Fibroblast of skin of back (primary cell): ENCODE measurements at places on chromosomes 13 and 19.

GRCh38 chr13:79749984-79750551 lies 269.1 kb downstream of the NDFIP2 start:
- peak; percentile 95 for DNase-seq

DNA sequence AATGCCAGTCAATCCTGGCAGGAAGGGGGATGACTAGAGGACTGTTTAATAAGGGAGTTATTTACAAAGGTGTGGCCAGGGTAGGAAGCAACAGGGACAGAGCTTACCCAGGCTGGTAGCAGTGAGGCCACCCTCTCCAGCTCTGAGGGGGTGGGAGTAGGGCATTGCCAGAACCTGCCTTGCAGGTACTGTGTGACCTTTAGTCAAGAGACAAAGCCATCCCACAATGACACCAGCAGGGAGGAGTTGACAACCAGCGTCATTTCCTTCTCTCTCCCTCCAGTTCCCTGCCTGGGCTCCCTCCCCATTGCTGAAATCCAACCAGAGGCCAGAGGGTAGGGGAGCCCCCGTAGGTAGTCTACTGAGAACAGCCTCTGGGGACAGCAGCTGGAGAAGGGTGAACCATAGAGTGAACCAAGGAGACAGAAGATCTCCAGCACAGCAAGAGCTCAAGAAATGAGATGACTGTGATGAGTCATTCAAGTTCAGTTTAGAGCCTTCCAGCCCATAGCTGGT lies 33.3 kb upstream of the SPATA13 start:
- DNase-seq = peak; percentile 17

GRCh38 chr19:54391589-54392061 lies 23.6 kb upstream of the TTYH1 start:
- DNase-seq = no peak

DNA sequence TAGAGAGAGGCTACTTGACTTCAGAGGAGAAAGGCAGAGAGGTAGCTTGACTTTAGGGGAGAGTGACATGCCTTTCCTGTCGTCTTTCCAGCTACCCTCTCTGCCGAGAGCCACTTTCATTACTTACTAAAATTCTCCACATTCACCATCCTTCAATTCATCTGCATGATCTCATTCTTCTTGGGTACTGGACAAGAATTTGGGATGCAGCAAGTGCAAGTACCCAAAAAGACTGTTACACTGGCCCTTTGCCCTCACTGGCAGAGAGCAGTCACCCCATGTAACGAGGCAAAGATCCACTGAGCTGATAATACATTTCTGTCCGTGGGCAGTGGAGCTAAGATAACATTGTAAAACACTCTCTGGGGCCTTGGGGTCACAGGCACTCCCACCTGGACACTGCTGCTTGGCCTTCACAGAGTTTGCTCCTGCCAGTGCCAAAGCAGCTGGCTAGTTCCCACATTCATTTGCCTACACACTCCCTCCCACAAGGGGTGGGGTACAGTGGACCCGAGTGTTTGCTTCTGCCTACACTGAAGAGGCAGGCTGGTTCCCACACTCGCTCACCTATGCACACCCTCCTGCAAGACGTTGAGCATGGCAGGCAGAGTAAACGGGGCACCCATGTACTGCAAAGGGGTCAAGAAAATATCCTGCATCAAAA lies 1276.9 kb upstream of the PCDH9 start:
- no peak for DNase-seq

DNA sequence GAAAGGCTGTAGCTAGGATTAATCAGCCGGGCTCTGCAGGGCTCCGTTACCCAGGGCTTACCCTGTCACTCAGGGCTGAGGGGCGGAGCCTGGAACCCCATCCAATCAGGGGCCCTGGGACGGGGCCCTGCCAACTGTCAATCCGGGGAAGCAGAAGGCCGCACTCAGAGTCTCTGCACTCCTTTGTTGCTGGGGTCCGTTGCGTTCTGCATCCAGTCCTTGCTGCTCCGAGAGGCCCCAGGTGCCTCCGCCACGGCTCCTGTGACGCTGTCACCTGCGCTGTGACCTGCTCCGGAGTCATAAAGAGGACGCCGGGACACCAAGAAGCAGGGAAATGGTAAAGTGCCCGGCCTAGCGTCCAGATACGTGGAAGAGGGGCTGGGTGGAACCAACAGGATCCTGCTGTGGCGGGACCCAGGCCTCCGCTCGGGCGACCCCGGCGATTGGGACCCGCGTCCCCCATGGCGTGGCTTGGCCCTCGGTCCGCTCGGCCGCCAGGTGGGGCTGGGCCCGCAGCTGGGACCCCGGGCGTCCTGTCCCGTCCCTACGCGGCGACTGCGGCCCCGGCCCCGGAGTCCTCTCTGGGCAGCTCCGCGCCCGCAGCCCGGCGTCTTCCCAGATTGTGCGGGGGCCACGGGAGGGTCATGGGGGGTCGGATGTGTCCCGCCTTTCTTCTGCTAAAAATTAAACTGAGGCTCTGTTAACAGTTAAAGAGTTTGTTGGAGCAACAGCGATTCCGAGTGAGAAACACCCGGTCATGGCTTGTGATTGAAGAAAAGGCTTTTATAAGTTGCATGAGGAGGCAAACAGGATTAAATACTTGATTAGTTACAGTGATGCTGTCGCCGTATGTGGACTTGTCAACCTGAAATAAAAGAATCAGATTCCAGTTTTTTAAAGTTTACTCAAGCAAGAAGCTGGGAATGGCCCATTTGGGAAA lies at the start of gene ZNF491:
ZNF491 (plus strand) TSS at position 133 of the 940 bp plus-strand sequence. CDS start 7,431 bp downstream, outside the sequence.
- peak; percentile 91 for DNase-seq

GRCh38 chr19:13022859-13023636 lies 27.8 kb downstream of the NFIX start:
- DNase-seq = peak; percentile 96

- peak; percentile 70 for DNase-seq
Observed at GRCh38 chr19:38685666-38686529, 38.4 kb downstream of the ACTN4 start.

GRCh38 chr13:66745307-66745706 lies 484.8 kb downstream of the PCDH9 start:
- no peak for DNase-seq

DNA sequence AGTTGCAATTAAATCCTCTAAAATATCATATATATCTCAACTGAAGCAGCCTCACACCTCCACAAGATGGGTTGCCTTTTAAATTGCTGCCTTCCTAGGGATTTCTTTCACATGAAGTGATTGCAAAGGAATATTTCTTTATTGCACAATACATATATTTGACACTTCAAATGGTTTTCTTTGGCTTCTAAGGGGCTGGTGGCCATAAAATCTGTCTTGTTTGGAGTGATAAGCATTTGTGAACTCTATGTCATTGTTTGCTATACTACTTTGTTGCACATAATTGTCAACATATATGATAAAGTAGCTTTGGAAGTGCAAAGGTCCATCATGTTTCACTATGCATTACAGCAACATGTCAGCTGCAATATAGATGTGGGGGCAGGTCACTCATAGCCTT lies 2380.9 kb downstream of the PCDH9 start:
- no peak for DNase-seq

GRCh38 chr19:42368360-42368759 lies 21.7 kb downstream of the CNFN start:
- DNase-seq = no peak

GRCh38 chr13:93811071-93811737 lies 584.6 kb downstream of the GPC6 start:
- DNase-seq = no peak

DNA sequence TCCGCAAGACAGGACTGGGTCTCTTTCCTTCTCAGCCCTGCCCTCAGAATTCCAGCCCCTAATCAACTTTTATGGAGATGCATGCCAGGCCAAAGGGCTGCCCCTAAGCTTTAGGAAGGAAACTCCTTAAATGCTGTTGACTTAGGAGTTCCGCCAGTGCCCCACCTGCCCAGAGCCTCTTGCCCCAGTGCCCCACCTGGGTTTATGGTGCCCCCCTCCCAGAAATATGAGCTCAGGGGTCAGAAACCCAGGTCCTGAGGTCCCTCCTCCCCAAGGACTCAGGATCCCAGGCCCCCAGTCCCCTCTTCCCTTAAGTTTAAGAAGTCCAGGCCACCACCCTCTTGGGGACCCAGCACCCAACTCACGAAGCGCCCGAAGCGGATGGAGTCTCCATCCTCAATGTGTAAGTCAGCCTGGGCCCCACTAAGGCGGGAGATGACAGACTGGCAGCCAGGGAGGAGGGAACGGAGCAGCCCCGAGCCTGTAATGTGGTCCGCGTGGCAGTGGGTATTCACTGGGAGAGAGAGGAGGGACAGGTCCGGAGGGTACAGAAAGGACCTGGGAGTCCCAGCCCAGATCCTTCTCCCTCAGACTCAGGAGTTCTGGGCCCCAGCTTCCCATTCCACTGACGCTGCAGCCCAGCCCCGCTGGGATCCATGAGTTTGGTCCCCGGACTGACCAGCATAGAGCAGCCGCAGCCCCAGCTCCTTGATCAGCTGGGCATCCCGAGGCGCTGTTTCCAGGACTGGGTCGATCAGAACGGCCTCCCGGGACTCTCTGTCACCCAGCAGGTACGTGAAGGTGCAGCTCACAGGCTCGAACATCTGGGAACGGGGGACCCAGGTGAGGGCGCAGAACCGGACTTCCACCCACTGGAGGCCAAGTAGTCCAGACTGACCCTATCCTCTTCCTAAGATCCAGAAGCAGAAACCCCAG lies 897 bp downstream of the ETHE1 start:
- DNase-seq = no peak

- peak; percentile 87 for DNase-seq
Observed at GRCh38 chr19:8638078-8638619, 7.7 kb downstream of the NFILZ start.
